ENCODE measurements at places on chromosomes 12 and 14.

- no peak for DNase-seq
Measured at GRCh38 chr12:42574851-42575266, 14.7 kb downstream of the PRICKLE1 start.

- no peak for DNase-seq
Measured at GRCh38 chr14:94284221-94284620, 8.8 kb downstream of the SERPINA10 start.

DNA sequence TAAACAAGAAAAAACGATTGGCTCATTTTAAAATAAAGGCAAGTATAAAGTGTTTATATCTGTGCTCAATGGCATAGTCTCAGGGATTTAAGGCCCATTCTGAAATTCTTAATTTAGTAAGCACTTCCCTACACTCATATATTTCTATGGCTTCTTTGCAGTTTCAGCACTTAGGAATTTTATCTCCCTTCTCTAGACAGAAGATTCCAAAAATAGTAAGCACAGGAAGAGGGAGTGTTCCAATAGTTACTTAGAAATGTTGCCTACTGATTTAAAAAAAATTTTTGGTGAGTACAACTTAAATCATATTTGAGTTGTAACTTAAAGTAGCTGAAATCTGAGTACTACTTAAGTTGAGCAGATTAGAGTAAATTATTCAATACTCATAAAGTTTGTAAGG is 19.8 kb downstream of the INSM2 start:
- DNase-seq: no peak

GRCh38 chr12:32516230-32516629 is 116.9 kb downstream of the FGD4 start:
- DNase-seq: no peak

GRCh38 chr12:51846911-51847642 is 1.4 kb downstream of the FIGNL2 start:
- peak; percentile 74 for DNase-seq

DNA sequence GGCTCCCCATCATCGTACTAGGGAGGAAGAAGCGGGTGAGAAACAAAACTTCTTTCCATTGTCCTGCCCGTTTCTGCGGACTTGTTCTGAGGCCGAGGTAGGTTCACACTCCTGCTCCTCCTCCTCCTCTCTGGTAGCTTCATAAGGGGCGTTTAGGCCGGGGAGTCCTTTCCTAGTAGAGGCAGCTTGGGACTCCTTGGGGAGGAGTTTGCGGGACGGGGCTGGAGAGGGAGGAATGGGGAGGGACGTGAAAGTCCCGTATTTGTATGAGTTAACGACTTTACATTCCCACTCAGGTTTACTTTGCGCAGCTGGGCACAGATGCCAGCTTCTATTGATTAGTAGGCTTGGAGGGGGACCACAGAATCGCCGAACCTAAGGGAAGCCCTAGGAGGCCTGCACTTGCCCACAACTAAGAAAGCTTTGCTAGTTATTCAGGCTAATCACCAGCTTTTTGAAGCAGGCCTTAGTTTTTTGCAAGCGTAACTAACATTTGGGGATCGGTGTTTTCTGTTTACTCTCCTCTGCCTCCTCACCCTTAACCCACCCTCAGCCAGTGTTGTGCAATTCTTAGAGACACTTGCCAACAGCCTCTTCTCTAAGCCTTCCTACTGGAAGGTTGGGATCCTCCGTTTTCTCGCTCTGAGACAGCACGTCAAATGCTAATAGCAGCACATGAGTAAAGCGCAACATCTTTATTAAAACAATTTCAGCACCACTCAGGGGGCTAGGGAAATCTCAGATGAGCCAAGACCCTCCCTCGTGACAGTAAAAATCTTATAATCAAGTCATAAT is 499 bp downstream of the RNASE4 start:
- no peak for DNase-seq

GRCh38 chr14:90019824-90020523 is 41.8 kb upstream of the KCNK13 start:
- no peak for DNase-seq

DNA sequence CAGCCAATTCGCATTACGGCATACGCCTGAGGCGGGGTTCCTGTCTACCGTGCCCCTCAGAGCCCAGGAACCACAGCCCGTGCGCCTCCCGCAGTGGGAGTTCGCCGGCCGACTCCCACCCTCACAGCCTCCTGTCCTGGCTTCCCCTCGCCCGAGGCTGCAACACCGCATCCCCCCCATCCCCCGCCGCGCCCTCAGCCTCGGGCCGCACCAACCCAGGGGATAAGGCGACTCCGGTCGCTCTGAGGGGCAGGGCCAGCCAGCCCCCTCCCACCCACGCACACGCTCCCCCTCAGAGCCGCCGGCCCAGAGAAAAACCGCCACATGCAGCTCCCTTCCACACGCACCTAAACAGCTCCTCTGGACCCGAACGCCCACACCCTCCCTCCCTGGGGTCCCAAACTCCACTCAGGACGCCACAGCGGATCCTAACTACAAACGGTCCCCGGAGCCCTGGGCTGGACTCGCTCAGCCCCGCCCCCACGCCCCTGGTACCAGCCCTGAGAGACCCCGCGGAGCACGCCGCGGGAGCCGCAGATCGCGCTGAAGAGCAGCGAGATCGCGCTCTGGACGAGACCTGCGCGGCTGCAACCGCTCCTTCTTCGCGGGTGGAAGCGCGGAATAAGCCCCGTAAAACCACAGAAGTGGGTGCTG is at the start of gene C14orf39:
Gene C14orf39 (minus strand): TSS at position 466 of the 654 bp plus-strand sequence. CDS start 985 bp downstream, outside the sequence.
- peak; percentile 83 for DNase-seq

DNA sequence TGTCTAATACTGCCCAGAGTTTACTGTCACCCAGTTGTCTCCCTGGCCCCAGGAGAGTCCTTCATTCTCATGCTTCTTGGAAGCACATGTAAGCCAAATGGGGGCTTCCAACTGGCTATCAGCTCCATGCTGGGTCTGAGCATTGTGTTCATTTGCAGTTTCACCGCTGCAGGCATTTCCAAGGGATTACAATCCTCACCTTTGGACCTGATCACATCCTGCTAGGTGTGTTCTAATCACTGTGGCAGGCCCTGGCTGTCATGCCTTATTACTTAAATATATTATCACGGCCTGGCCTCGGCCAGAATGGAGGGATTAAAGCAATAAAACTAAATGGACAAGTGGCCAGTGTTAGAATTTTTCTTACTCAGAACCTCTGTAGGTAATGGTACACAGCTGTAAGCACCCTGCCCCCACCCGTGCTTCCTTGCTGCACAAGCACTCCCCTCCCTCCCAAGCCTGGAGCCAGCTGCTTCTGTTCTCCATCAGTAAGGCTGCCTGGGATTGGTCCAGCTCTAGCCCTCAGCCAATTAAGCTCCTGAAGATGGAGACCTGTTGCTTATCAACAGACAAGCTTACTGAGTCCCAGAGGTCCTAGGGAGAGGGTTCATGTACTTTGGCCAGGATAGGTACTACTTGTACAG is 175.9 kb upstream of the RBM19 start:
- DNase-seq: no peak

- DNase-seq: no peak
Measured at GRCh38 chr14:100541621-100542560, 45.3 kb downstream of the BEGAIN start.

DNA sequence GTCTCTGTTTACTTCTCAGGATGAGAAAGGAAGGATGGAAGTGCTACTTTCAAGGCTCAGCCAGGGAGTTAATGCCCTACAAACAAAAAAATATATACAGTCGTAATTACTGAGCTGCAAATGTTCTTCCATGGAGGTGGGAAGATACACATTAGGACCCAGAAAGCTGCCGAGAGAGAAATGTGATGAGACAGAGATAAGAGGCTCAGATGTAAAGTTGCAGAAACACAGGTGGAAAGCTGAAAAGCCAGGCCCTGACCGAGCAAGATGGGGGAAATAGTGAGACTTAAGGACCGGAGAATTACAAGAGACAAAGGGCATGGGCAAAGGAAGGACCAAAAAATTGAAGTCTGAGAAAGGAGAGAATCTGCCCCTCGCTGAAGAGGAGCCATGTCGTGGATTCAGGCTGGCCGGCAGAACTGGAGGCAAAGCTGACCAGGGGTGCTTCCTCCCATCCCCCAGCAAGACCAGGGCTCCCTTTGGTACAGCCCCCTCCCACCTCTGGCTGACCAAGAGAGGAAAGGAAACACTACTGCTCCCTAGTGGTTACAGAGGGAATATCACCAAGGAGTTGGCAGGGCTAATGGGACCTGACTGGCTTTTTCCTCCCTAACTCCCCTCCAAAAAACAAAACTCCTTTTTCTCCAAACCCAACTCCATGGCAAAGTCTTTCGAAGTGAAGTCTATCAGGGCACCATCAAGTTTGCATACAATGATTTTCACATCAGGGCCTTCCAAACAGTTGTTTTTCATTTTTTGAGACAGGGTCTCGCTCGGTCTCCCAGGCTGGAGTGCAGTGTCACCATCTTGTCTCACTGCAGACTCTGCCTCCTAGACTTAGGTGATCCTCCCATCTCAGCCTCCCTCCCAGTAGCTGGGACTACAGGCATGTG is 12.1 kb downstream of the ZFHX2 start:
- DNase-seq: no peak

GRCh38 chr12:128684352-128684751 is 139.4 kb downstream of the SLC15A4 start:
- no peak for DNase-seq

DNA sequence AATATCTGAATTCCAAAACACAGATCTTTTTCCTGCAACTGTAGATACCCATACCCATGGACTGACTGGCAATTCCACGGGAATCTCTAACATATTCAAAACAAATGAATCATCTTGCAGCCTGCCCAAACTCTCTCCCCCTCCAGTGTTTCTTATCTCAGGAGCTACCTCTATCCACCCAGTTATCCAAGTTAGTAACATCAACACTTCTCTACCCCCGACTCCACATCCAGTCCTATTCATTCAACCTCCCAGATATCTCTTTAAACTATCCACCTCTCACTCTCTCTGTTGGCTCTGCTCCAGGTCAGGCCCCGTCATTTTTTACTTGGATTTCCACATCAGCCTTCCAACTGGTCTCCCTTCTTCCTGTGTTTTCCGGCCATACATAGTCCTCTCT is 6.7 kb upstream of the KCNH5 start:
- no peak for DNase-seq

- DNase-seq: no peak
Measured at GRCh38 chr14:51627313-51627712, 24.4 kb upstream of the FRMD6 start.

DNA sequence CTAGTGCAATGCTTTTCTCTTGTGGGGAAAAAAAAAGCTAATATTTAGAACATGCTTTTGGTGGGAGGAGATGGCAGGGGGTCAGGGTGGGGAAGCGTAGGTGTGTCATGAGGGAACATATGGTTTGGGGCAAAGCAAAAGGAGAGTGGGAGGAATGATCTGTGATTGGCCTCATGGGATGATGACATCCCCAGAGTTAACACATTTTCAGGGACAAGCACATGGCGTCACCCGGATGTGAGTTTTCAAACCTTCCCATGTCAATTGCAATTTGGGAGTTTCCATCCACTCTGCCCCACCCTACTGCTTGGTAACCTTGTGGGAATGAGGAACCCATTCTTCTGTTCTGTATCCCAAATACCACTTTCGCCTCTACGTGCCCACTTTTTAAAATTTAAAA is 164.2 kb downstream of the SSPN start:
- DNase-seq: no peak

DNA sequence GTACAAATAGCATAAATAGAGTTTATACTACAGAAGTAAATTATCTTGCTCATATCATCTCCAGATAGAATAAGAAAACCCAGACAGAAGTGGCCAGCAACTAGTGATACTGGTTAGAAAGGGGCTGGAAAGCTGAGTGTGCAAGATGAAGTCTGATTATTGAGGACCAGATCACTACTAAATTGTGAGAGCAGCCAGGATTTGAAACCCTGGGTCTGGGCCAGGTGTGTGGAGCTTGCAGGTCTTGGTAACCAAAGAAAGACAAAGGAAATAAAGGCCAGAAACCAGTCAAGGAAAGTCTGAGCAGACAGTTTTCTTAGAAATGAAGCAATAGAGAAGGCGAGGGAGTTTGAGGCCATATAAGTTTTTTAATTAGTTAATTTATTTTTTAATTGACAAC is 611.8 kb downstream of the ETNK1 start:
- peak; percentile 33 for DNase-seq

Data from right hindlimb (tissue), 1 donor.